ENCODE measurements at places on chromosomes 2 and 18. TPM values are rescaled to one million over a fixed set of nuclear protein-coding genes. Genes with fewer than 3 reads are reported as not detected.

MAP3K2 gene
- 54.7 TPM for total RNA-seq

ASB18 gene
- not detected for total RNA-seq

IMMT gene
- 143 TPM for total RNA-seq

CFAP65 gene
- not detected for total RNA-seq

ATP6V1C2 gene
- not detected for total RNA-seq

TTN gene
- total RNA-seq = 4.3 TPM

ABCG5 gene
- total RNA-seq = not detected

RTKN gene
- total RNA-seq = 1.2 TPM

CD28 gene
- 97.3 TPM for total RNA-seq

ABCG8 gene
- total RNA-seq = not detected

UPP2 gene
- not detected for total RNA-seq

FECH gene
- 28.8 TPM for total RNA-seq

PTPRM gene
- 2.1 TPM for total RNA-seq

EIPR1 gene
- 39.1 TPM for total RNA-seq

SH2D6 gene
- 0.77 TPM for total RNA-seq

TBC1D8 gene
- total RNA-seq = 3.3 TPM

FMNL2 gene
- total RNA-seq = 1.1 TPM

VWA3B gene
- not detected for total RNA-seq

CRYGC gene
- not detected for total RNA-seq

Data from activated CD8-positive, alpha-beta T cell treated with anti-CD3 and anti-CD28 coated beads for 36 hours (primary cell).